Epithelial cell of proximal tubule (primary cell): ENCODE measurements at places on chromosomes 4 and X. TPM values are rescaled to one million over a fixed set of nuclear protein-coding genes. Genes with fewer than 3 reads are reported as not detected.

Gene YTHDC1
- total RNA-seq, result 34.8 and 55.0 TPM in 2 replicates

Gene TKTL2
- not detected in 2 replicates for total RNA-seq

Gene CPZ
- total RNA-seq, result 0.86 and 2.0 TPM in 2 replicates

Gene PAGE5
- not detected in 2 replicates for total RNA-seq

Gene OPRPN
- total RNA-seq, result not detected in 2 replicates

Gene ADGRG4
- not detected in 2 replicates for total RNA-seq

Gene RASL11B
- 2.6 and 3.6 TPM in 2 replicates for total RNA-seq

Gene SGMS2
- 77.2 and 84.2 TPM in 2 replicates for total RNA-seq

Gene TKTL1
- 0.17 TPM in 1 of 2 replicates, not detected in the other for total RNA-seq

Gene PFKFB1
- total RNA-seq, result 0.58 TPM in 1 of 2 replicates, not detected in the other

Gene GAGE12J
- not detected in 2 replicates for total RNA-seq

Gene MEPE
- not detected in 2 replicates for total RNA-seq

Gene NAP1L2
- total RNA-seq, result 0.22 TPM in 1 of 2 replicates, not detected in the other

Gene SCFD2
- 8.9 and 18.7 TPM in 2 replicates for total RNA-seq

Gene SNCA
- 2.4 and 6.6 TPM in 2 replicates for total RNA-seq

Gene PNMA6F
- total RNA-seq, result not detected in 2 replicates

Gene HMX1
- not detected in 2 replicates for total RNA-seq

Gene NOX1
- total RNA-seq, result not detected in 2 replicates

Gene HTN1
- not detected in 2 replicates for total RNA-seq

Gene UGT2B10
- not detected in 2 replicates for total RNA-seq

Gene FAT1
- total RNA-seq, result 109 and 178 TPM in 2 replicates

Gene SLIT2
- total RNA-seq, result 1.4 and 2.5 TPM in 2 replicates

Gene CWH43
- 0.52 and 1.6 TPM in 2 replicates for total RNA-seq

Gene MAGEA11
- total RNA-seq, result not detected in 2 replicates

Gene RRAGB
- 5.1 and 6.2 TPM in 2 replicates for total RNA-seq

Gene DIPK2B
- total RNA-seq, result not detected in 2 replicates

Gene TASL
- total RNA-seq, result not detected in 2 replicates

Gene CSAG2
- total RNA-seq, result not detected in 2 replicates

Gene FREM3
- total RNA-seq, result not detected in 2 replicates

Gene UGT2A3
- total RNA-seq, result 0.06 and 0.22 TPM in 2 replicates

Gene FBXW7
- total RNA-seq, result 8.8 and 32.9 TPM in 2 replicates

Gene HCCS
- total RNA-seq, result 21.8 and 24.4 TPM in 2 replicates

Gene SPIN3
- 2.8 and 3.5 TPM in 2 replicates for total RNA-seq

Gene OPHN1
- 2.8 and 3.7 TPM in 2 replicates for total RNA-seq
